ENCODE measurements at places on chromosomes 3 and 15.

DNA sequence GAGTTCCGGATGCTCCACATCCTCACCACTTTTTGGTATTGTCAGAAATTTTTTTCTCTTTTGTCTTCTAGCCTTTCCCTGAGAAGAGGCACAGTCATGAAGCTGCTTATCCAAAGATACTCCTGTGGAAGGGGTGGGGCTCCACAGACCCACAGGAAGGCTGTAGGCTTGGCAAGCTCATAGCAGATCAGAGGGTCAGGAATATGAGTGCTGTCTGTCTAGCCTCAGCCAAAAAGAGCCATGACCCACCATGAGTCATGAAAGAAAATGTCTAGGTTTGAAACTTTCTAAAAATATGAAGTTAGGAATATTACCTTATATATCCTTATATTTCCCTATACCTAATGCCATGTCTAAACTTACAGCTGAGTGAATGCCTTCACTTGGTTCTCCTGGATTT lies 118.2 kb upstream of the THBS1 start:
- no peak for DNase-seq

- no peak for DNase-seq
Observed at GRCh38 chr15:57118013-57118799, 199.8 kb downstream of the TCF12 start.

- DNase-seq = peak; percentile 86
Observed at GRCh38 chr3:51982352-51982837, 940 bp upstream of the ACY1 start.

DNA sequence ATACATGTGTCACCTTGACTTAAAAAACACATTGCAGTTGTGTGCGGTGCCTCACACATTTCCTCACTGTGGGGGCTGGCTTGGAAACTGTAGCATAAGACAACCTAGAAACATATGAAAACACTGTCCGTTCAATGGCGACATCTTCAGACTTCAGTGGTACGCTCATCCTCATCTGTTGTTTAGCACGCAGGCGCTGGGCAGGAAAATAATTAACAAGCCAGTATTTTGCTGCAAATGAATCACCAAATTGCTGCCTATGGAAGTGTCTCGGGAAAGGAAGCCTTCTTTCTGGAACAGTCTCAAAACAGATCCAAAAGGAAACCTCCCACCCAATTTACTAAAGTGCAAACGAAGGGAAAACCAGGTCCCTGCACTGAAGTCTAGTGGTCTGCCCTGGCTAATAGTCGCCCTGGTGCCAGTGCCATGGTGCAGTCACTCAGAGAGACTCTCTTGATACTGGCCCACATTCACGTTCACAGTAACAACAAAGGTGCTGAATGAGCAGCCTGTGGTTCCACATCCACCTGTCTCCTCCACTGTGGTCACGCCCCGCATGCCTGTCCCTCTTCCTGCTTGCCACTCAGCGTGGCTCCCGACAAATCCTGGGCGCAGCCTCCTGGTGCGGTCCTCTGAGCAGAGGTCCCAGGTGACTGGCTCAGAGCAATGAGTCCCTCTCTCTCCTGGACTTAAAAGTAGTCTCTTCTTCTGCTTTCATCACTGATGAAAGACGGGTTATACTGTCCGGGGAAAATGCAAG lies 35.6 kb upstream of the MUC13 start:
- DNase-seq = no peak

- no peak for DNase-seq
Observed at GRCh38 chr3:123720638-123721037, 135.8 kb upstream of the HACD2 start.

DNA sequence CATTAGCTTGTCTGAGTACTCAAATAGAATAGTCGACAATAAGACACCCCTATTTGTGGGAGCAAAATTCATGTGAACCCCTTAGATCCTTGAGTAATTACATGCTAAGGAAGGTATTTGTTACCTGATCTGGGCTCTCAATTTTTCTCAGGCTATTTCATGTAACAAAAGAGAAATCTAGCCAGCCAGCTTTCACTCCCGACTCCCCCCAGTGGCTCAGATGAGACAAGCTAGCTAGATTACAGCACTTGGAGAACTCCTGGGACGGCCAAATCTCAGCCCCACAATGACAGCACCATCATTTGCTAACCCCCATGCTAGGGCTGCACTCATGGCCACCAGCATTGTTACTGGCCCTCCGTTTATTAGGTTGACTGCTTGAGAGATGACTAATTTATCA lies 41.3 kb downstream of the GLDN start:
- peak; percentile 23 for DNase-seq

DNA sequence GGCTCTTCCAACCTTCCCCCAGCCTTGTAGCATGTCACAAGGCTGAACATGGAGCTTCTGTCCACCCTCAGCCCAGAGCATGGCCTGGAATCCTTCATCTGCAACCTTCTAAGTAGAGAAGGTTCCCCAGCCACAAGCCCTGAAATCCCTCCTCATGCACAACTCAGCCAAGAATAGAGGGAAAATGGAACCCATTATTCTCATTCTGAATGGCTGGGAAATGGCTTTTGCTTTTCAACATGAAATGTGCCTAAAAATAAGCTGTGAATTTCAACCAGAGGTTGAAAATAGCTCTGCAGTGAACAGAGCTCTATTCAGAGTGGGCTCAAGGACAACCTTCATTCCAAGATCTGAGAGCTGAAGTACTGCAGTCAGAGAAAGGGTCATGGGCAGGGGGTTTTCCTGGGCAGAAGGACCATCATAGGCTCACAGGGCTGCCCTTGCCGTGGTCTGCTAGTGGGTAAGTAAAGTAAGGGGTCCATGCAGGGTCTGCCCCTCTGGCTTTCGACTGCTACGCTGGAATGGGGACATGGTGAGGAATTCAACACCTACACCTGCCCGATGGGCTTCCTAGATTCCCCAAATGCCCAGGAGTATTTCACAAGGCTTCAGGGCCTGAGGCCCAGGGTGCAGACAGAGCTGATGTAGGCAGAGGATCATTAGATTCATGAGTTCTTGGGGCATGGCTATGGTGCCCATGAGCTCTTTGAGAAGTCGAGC lies 35.9 kb downstream of the POC1A start:
- DNase-seq = no peak

DNA sequence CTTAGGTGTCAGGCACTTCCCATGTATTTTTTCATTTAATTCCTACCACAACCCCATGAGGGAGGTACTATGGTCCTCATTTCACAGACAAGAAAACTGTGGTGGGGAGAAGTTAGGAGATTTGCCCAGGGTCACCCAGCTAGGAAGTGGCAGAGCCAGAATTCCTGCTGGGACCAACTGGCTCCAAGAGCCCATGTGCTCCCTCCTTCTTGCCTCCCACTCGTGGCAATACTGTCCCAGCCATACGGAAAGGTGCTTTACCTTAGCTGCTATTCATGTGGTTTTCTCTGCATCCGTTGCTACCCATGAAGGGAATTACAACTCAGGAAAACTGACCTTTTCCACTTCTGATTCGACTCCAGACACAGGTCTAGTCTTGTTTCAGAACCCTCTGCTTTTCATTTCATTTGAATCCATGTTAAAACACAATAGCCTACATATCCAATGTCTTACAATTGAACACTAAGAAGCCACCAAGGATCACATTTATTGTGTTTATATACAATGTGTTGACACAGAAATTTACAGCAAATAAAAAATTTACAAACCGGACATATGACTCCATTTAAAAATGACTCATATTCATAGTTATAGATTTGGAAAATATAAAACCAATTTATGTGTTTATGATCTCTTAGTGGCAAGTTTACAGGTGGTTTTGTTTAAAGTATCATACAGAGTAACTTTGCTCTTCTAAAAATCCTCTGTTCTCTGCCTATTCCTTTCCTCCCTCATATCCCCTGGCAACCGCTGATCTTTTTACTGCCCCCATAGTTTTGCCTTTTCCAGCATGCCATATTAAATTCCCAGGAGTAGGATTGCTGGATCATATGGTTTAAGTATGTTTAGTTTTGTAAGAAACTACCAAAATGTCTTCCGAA lies 58.8 kb downstream of the BTD start:
- DNase-seq = no peak

GRCh38 chr3:112018712-112019111 lies 15.8 kb upstream of the TMPRSS7 start:
- no peak for DNase-seq

GRCh38 chr15:61994216-61994615 lies 66.0 kb downstream of the VPS13C start:
- no peak for DNase-seq

- DNase-seq = no peak
Observed at GRCh38 chr3:124783696-124784095, 53.4 kb downstream of the UMPS start.

- DNase-seq = no peak
Observed at GRCh38 chr3:147431751-147432150, 22.6 kb downstream of the ZIC1 start.

DNA sequence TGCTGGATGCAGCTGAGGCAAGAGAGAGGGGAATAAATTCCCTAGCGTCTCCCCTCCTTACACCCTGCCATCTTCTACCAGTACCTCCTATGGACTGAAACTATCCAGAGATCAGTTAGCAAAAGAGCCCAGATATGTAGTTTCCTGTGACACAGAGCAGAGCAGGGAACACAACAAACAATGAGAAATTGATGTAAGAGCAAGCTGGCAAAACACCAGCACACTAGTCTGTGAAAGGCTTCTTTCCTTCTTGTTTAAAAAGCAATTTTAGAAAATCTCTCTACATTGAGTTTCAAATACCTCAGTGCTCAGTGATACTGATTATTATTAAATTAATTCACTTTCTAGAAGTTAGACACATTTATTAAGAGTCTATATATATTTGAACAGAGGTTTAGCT lies 215.6 kb upstream of the AZI2 start:
- no peak for DNase-seq

GRCh38 chr3:30646181-30646876 lies 39.9 kb downstream of the TGFBR2 start:
- no peak for DNase-seq

DNA sequence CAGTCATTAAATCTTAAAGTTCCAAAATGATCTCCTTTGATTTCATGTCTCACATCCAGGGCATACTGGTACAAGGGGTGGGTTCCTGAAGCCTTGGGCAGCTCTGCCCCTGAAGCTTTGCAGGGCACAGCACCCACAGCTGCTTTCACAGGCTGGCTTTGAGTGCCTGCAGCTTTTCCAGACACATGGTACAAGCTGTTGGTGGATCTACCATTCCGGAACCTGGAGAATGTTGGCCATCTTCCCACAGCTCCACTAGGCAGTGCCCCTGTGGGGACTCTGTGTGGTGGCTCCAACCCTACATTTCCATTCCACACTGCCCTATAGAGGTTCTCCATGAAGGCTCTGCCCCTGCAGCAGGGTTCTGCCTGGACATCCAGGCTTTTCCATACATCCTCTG lies 211.1 kb upstream of the THBS1 start:
- DNase-seq = no peak
